Stimulated activated CD4-positive, alpha-beta T cell treated with anti-CD3 and anti-CD28 coated beads, Interleukin-12 subunit alpha, Interleukin-12 subunit beta, amount 100 ng/mL, for 24 hours (primary cell): ENCODE measurements at places on chromosomes 1 and 21.

- DNase-seq: no peak
Measured at GRCh38 chr1:25573961-25574360, 30.6 kb downstream of the LDLRAP1 start.

DNA sequence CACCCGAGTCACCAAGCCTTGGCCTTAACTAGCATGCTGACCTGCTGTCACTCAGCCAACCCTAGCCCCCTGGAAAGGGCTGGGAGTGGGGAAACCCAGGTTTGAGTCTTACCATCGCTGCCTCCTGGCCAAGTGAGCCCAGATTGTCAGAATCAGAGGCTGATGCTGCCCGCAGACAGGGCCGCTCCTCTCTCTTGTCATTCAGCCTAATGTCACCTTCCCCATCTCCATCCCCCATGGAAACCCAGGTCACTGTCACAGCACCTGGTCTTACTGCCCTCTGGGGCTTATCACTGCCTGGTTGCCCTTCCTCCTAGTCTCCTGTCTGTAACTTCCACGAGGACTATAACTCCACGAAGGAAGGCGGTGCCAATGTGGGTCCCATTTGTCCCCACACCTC is 53.6 kb upstream of the CASZ1 start:
- DNase-seq: no peak

- no peak for DNase-seq
Measured at GRCh38 chr1:74652711-74653139, 20.9 kb downstream of the ERICH3 start.

- DNase-seq: no peak
Measured at GRCh38 chr1:211703812-211704537, 28.6 kb upstream of the NEK2 start.

DNA sequence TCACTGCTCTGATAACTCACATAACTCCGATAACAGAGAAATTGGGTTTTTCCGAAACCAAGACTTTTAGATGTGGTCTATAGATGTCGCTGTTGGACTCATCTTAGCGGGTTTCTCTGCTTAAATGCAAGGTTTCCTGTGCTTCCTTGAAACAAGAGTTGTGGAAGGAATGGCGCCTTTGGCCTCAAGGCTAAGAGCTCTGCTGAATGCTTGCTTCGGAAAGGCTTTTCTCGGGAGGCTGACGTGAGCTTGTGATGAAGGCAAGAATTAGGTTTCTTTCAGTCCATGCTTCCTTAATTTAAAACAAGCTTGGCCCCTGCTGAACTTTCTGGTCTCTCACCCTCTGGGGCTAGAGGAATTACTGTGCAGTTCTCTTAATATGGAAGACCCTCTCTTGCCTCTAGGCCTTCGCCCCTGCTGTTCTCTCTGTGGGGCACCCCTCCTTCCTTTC is 113.5 kb downstream of the MAP3K21 start:
- DNase-seq: no peak

DNA sequence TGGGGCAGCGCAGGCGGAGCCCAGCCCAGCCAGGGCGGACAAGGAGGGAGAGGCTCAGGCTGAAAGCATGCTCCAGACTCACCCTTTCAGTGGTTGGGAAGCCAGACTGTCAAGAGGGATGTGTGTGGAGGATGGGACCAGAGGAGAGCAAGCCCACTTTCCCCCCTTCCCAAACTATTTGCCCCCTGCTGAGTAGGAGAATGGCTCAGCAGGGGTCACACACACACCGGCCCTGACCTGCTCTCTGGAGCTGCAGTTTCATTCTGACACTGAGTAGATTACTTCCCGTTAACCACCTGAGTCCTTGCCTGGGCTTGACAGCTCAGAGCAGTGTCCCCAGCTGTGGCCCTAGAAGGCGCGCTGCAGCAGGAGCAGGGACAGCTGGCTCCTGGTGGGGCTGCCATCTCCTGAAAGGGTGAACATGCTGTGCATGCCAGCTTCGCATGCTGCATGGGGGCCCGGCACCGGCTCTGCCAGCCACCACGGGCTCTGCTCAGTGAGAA is 51.6 kb upstream of the CNTN2 start:
- no peak for DNase-seq

DNA sequence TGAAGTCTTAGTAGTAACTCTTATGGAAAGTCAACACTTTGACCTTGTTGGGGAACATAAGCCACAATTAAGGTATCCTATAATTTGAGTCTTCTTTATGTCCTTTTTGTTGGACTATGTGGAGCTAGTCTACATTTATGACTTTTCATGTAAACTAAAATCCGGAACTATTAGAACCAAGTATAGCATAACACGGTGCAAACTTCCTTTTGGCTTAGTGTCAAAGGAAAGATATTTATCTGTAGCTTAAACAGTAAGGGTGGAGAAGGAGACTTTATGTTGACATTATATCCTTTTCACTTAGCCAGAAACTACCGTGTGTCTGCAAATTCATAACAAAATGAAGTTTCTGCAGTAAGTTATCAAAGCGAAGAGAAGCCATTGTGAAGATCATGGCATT is 7.3 kb downstream of the UAP1 start:
- DNase-seq: no peak

DNA sequence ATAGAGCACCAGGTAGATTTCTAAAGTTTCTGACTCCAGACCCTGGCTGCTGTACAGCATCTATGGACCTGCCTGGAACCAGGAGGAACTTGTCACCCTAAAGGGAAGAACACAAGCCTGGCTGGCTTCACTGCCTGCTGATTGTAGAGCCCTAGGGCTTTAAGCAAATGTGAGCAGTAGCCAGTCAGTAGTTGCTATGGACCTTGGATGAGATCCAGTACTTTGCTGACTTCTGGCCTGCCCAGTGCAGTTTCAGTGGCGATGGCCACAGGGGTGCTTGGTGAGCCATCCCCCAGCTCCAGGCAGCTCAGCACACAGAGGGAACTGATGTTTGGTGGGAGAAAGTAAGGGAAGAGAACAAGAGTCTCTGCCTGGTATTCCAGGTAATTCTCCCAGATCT is 68.4 kb downstream of the ATP6V1G3 start:
- DNase-seq: no peak

DNA sequence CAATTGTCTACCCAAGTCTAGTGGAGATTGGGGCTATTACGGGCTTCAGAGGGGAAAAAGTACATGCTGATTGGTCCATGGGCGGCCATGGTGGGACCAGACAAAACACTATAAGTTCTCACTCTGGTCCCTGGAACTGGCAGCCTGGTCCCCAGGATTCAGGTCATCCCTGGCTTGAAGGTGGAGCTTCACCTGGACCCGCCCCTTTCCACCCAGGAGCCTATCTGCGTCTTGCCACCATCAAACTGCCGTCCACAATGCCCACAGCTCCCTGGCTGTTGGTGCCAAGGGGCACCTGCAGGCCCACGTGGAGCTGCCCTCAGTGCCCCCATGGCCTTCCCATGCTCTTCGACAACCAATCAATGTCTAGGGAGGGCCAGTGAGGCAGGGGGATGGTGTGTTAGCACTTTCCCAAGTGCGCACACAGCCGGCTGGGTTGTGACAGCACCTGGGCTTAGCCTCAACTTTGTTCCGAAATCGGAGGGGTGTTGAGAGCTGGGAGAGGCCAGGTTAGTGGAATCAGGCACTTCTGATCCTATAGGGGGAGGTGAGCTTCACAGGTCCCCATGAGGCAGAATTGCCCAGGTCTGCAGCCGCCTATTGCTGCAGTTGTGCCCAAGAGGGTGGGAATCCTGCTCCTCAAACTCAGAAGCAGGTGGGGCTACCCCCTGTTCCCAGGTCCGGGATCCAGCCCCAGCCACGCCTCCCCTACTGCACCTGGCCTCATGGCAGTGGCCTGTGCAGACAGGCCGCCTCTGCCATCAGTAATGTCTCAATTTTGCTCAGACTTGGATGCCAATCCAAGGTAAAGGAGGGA is 1369.4 kb upstream of the PRMT6 start:
- DNase-seq: no peak

- DNase-seq: no peak
Measured at GRCh38 chr1:232667094-232667777, 37.3 kb upstream of the SIPA1L2 start.

GRCh38 chr21:44020551-44020950 is 8.4 kb downstream of the TRAPPC10 start:
- no peak for DNase-seq

- no peak for DNase-seq
Measured at GRCh38 chr1:233224311-233224710, 71.2 kb downstream of the PCNX2 start.

- DNase-seq: no peak
Measured at GRCh38 chr1:62247391-62248168, 52.9 kb downstream of the L1TD1 start.

- no peak for DNase-seq
Measured at GRCh38 chr21:39660191-39660980, 47.6 kb downstream of the B3GALT5 start.

GRCh38 chr1:244005455-244005854 is 45.6 kb upstream of the ZBTB18 start:
- no peak for DNase-seq

DNA sequence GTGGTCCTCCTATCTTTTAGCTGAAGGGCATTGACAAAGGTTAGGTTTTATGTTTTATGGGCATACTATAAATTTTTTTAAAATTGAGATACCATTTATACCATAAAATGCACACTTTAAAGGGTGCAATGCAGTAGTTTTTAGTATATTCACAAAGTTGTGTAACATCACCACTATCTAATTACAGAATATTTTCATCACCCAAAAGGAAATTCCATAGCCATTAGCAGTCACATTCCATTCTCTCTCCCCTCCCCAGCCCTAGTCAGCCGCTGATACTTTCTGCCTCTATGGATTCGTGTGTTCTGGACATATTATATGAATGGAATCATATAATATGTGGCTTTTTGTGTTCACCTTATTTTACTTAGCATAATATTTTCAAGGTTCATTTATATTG is 135.8 kb upstream of the B3GALT2 start:
- DNase-seq: no peak

- no peak for DNase-seq
Measured at GRCh38 chr1:235710687-235711086, 61.1 kb upstream of the GNG4 start.

DNA sequence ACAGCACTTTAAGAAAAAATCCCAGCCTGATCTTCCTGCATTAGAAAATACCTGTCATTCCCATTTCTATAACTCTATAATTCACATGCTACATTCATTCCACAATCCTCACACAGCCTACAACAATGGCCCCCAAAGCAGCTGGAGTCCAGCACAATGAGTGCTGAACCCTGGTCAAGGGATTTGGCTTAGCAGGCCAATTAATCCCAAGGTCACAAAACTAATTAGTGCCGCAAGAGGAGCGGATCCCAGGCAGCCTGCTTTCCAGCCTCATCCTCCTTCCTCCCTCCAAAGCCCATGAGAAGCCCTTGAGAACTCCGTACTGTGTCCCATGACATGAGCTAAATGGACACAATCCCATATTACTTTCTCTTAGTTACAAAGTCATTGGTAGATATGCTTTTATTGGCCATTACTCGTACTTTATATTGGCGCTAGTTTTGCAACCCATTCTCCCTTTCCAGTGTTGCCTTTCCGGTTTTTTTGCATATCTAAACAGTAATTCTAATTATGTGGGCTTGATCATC is 94.8 kb downstream of the DAB1 start:
- no peak for DNase-seq

DNA sequence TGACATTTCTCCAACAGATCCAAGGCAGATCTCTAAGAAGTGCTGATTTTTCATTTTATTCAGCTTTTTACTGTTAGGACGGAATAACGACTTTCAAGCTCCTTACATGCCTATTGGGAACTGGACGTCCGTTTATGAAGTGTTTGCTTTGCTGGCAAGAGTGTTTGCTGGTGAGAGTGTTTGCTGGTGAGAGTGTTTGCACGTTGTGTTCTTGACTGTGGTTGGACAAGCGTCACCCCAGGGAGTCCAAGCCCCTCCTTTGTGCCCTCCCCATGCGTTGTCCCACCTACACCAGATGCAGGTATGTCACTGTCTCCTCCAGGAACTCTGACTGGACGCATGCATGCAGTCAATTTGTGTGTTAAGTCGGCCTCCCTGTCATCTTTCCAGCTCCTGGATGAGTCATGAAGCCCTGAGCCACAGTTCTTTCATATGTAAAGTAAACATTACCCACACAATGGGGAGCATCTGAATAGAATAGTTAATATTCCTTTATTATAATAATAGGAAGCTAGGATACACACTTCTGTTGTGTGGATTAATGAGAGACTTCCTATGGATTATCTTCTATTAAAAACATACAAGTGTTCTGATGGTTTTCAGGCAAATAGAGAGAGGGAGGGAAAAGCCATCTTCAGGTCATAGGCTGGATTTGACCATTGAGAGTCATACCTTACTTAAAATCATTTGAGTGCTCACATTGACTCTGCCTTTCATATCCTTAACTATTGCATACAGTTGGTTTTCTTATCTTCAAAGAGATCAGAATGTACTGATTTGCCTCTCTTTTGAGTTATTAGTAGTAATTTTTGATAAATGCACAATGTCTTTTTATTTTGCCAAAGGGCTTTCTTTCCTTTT is 119.2 kb downstream of the GALNT2 start:
- no peak for DNase-seq

DNA sequence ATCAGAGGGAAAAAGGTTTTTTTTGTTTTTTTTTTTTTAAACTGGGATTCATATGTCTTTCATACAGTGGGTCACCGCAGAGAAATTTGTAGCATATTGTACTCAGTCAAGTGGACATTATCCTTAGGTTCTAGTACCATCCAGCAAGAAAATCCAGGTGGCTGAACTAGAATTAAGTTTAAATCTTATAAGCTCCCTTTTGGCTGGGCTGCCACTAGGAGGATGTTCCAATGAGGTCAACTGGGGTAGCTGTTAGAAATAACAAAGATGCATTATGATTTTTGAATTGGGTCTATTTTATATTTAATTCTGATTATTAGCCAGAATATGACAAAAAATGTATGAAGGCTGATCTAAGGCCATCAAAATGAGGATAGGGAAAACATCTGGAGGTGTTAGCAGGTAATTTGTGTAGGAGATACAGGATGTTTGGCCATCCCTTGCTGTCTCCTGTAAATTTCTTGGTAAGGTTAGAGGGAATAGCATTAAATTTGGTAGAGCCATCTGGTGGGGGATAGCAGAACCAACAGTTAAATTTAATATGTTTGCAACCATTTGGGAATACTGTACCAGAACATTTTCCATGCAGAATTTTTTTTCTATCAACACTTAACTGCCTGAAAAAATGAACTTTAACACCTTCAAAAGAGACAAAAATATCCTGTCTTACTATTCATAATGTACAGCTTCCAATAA is 568.5 kb upstream of the B3GALT2 start:
- DNase-seq: no peak

DNA sequence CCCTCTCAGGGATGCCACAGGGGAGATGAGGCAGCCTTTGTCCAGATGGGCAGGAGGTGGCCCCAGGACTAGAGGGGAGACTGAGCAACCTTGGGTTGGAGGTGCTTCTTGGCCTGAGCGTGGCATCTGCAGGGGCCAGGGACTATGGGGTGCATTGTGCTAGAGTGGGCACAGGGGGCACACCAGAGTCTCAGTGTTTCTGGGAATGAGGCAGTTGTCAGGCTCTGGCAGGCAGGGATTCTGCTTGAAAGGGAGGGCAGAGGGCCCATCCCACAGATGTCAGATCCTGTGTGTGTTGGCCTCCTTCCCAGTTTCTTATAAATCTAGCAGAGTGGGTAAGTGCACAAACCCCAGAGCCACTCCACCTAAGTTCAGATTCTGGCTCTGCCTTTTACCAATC is 13.7 kb downstream of the LGR6 start:
- DNase-seq: no peak

GRCh38 chr1:245512181-245512888 is 357.6 kb downstream of the KIF26B start:
- DNase-seq: no peak

GRCh38 chr1:153773096-153773921 is 1.9 kb upstream of the SLC27A3 start:
- no peak for DNase-seq
